Nucleus accumbens (tissue), 56 donors: ENCODE measurements at places on chromosomes 12 and 14.

- DNase-seq = no peak
These were observed 83.6 kb downstream of the R3HDM2 start for GRCh38 chr12:57347284-57347683.

DNA sequence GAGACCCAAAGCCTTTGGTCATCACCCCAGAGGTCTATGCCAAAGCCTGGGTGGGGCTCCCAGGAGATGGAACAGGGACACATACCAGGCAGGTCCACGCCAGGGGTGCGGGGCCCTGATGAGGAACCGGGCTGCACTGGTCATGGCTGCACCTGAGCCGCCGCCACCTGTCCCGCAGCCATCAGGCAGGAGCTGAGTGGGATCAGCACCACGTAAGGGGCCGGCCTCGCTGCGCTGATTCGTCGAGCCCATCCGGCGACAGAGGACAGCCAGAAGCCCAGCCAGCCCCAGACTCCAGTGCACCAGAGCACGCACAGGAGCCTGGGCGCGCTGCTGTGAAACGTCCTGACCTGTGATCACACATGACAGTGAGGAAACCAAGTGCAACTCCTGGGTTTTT, 15.9 kb downstream of the DEGS2 start:
- DNase-seq = no peak

DNA sequence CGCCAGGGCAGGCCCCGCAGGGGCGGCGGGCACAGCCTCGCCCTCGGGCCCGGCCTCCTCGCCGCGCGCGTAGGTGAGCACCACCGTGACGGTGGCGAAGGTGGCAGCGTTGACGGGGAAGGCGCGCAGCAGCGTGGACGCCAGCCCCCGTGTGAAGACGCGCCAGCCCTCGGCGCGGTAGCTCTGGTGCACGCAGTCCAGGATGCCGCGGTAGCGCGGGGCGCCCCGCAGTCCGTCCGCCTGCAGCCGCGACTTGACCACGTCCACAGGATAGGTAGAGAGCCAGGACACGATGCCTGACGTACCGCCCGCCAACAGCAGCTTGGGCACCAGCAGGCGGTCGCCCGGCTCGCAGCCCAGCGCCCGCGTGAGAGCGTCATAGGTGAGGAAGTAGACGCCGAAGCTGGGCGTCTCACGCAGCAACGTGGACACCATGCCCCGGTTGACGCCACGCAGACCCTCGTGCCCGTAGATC, 13.9 kb downstream of the SLC25A29 start:
- no peak for DNase-seq

DNA sequence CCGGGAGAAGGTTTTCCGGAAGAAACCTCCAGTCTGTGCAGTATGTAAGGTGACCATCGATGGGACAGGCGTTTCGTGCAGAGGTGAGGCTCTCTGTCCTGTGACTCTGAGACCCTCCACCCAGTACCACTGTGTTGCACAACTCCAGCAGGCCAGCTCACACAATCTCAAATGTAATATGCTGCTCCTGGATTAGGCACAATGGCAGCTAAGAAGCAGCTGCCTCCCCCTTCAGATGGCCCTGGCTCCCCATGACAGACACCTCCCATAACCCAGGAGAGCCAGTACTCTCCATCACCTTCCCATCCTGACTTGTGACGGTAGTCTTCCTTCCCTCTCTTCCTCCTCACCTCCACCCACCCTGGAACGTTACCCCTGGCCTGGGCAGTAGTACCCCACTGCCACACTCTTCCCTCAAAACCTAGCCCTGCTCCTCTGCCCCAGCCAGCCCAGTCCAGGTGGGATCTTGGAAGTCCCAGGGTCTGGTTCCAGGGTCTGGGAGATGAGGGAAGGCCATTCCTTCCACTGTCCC, 2.1 kb downstream of the TNS2 start:
- no peak for DNase-seq

DNA sequence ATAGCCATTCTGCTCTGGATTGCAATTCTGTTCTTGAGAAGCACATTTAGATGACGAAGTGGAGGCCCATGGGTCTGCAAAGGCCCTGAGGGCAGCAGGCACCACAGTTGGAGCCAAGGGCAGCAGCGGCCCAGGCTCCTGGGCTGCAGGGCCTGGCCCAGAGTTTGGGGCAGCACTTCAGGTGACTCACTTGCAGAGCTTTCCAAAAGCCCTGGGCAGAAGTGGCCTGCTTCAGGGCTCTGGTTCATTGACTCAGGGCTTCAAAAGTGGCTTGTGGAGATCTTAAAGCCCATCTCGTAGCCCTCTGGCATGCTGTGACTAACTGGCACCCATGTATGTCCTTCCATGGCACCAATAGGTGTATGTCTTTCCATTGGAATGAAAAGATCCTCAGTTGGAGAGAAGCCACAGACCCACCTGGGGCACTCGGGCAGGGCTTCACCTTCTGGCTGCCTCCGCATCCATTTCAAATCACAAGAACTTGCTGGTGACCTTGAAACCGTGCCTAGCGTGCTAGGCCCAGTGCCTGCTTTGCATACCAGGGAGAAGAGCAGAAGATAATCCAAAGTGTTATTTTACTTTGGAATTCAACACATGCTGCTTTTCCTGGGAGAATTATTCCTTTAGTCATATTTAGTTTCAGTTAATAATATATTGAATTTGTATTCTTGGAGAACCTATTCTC, 106.7 kb downstream of the PRMT8 start:
- DNase-seq = no peak

DNA sequence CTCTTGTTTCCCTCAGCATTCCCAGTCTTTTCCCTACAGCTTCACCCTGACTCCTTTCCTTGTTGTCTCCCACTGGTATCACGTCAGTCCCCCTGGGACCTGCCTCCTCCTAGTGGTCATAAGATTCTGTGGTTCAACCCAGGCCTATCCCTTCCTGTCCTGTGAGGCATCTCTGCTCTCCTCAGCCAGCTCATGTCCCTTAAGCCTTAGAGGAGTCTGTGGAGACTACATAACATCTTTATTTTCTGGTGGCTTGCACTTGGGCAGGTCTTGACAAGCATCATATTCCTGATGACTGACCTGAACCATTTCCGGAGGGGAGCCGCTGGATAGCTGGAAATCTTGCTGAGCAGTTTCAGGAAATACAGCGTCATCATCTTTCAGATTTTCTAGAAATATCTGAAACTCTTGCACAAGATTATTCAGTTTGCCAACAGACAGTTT, 688 bp downstream of the C12orf71 start:
- DNase-seq = no peak

GRCh38 chr14:57502586-57503254, 9.1 kb upstream of the CCDC198 start:
- DNase-seq = no peak

- peak; percentile 24 for DNase-seq
These were observed 24.1 kb upstream of the PLEKHG3 start for GRCh38 chr14:64680013-64680713.

DNA sequence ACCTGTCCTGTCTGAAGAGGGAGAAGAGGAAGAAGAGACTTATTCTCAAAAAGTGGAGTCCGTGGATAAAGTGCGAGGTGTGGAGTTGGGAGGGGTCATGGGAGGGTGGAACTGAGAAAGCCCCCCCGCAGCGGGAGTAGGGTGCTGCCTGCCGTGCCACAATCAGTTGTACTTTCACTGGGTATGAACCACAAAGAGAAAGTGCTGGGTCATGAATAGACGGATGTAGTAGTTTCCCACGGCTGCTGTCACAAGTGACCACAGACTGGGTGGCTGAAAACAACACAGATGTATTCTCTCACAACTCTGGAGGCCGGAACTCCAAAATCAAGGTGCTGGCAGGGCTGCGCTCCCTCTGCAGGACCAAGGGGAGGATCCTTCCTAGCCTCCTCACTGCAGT, 5.5 kb downstream of the DNAH10 start:
- DNase-seq = no peak

DNA sequence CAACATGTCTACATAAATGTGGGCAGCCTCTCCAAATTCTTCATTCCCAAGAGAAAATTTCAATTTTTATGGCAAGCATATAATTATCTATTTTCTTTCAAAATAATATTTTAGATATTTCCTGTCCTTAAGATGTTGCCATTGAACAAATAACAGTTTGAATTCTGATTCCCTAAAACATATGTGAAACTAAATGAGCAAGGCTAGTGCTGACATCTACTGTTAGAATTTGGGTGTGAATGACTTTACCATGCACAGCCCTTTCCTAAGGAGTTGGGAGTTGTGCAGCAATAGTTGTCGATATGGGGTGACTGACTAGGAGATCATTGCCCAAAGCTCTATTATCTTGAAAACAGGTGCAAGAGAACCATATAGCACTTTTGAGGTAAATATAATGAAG, 108.2 kb upstream of the SLC38A4 start:
- no peak for DNase-seq

- no peak for DNase-seq
These were observed 59.9 kb upstream of the CCDC60 start for GRCh38 chr12:119274636-119275065.

DNA sequence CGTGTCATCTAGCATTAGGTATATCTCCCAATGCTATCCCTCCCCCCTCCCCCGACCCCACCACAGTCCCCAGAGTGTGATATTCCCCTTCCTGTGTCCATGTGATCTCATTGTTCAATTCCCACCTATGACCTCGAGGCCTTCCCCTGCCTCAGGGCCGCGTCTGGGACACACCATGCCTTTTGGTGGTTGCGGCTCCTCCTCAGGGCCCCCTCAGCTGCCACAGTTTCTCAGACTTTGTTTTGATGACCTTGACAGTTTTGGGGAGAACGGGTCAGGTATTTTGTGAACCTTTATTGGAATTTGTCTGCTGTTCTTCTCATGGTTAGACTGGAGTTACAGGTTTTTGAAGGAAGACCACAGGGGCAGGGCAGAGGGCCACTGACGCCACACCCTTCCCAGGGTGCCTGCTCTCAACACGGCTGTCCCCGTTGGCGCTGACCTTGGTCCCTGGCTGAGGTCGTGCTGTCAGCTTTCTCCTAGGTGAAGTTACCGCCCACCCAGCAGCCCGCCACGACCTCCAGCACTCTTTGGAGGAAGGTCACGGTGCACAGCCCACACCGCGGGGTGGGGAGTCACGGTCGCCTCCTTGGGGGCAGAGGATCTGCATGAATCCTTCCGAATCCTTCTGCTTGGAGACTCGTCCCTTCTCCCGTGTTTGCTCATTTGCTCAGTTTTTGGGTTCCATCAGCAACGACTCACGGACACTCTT, 130.5 kb downstream of the KIF26A start:
- DNase-seq = no peak

- no peak for DNase-seq
These were observed 95.2 kb upstream of the TMCC3 start for GRCh38 chr12:94745562-94745961.

DNA sequence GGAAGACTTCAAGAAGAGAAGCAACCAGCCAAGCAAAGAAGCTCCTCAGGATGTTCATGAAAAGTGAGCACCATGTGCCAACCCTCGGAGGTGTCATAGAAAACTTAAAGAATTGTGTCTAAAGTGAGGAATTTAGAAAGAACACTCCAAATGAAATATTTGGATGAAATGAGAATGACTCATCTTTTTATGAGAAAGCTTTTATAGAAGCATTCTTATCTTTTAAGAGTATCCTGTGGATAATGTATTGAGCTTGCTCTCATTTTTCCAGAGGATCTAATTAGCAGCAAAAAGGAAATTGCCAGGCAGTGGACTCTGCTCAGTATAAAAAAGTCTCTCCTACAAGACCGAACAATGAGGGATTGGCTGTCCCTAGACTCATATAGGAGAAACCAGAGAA, 454.9 kb downstream of the LRIG3 start:
- no peak for DNase-seq

DNA sequence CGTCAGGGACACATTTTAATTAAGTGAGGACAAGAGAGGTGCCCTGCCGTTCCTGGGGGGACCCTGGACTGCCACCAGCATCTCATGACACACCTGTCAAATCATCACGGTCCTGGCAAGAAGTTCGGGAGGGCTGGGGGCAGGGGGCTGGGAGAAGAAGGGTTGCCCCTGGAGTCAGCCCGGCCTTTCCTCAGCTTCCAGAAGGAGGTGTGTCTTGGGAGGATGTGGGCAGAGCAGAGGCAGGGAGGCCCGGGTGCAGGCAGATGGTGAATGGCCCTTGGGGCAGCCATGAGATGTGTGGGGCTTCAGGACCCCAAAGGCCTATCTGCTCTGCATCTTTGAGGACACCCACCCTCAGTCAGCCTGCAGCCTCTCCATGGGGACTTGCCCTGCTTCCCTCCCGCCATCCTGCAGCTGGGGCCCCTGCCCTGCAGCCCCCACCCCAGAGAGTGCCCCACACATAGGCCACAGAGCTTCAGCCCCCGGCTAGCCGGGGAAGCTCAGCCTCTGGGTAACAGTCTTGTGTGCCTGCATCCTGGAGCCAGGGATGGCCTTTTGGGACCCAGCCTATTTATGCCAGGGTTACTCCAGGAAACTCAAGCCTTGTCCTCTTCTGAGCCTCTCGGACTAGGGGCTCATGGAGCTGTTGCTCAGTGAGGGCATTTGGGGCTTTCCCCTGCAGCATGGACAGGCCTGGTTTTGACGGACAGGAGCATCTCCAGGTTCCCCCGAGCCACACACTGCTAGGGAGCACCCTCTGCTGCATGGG, 178.5 kb downstream of the KIF26A start:
- DNase-seq = no peak

GRCh38 chr14:90179357-90179756, 77.0 kb upstream of the PSMC1 start:
- DNase-seq = no peak

DNA sequence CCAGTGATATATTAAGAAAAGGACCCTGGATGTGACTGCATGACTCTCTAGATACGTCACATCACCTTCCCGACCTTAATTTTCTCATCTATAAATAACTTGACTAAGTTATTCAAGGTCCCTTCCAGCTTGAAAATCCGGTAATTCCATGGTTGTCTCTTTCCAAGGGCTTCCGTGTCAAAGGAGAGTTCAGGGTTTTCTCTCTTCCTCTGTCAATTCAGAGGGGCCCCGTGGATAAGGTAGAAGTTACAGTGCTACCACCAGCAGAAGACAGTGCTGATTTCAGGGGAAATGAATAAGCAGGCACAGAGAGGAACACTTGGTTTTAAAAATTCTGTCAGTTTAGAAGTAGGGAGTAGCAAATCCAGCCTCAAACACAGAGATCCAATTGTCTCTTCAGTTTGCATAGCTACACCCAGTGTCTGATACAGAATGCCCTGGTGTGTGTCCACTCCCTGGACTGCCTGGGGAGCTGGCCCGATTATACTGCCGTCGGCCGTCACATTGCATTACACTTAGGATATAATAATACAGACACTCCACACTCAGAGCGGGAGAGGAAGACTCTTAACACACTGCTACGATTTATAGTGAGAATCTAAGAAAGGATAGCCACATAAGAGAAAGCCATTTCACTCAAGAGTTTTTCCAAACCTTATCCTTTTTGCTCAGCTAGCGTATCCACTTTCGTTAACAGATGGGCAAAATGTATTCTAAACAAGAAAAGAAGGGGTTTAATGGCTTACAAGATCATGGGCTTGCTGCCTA, 54.7 kb upstream of the GTF2A1 start:
- peak; percentile 12 for DNase-seq

GRCh38 chr14:68781161-68782021, 11.5 kb downstream of the ZFP36L1 start:
- DNase-seq = no peak

DNA sequence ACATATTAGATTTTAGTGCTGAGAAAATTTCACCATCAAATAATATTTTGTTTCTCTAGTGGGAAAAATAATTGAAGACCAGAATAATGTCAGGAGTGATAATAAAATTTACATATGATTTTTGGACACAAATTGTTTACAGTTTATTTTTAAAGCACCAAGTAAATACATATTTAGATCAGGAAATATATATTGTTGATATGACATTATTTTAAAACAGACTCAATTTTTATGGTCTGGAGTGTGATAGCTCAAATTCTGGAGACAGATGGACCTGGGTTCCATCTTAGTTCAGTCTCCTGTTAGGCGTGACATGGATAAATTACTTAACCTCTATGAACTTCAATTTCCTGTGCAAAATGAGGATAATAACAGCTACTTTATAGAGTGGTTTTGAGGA, 135.4 kb downstream of the TPH2 start:
- no peak for DNase-seq

- no peak for DNase-seq
These were observed 51.0 kb upstream of the STK38L start for GRCh38 chr12:27193106-27193505.
